ENCODE measurements at places on chromosomes 3 and 15.

- no peak for DNase-seq
- no peak overlapping the region for H3K27ac ChIP-seq
- H3K4me1 ChIP-seq = no peaks in the 10 kb centered on the region
- peaks cover 5% of the 10 kb centered on the region for H3K27me3 ChIP-seq
- no peaks in the 10 kb centered on the region for H3K36me3 ChIP-seq
Observed at GRCh38 chr15:65996901-65997300, 127.6 kb downstream of the RAB11A start.

- H3K27me3 ChIP-seq = no peaks in the 10 kb centered on the region
- H3K27ac ChIP-seq = no peak overlapping the region
- no peak overlapping the region for H3K4me3 ChIP-seq
- no peaks in the 10 kb centered on the region for H3K36me3 ChIP-seq
- no peaks in the 10 kb centered on the region for H3K4me1 ChIP-seq
- DNase-seq = no peak
Observed at GRCh38 chr15:66186049-66186825, 67.3 kb downstream of the MEGF11 start.

- DNase-seq = peak; percentile 23
- H3K4me3 ChIP-seq = no peak overlapping the region
- peaks cover under 1% of the 10 kb centered on the region for H3K4me1 ChIP-seq
- H3K36me3 ChIP-seq = no peaks in the 10 kb centered on the region
Observed at GRCh38 chr3:46851364-46852333, 11.6 kb downstream of the MYL3 start.

GRCh38 chr3:178097576-178097975 is 438.7 kb upstream of the KCNMB2 start:
- DNase-seq = no peak
- no peaks in the 10 kb centered on the region for H3K27me3 ChIP-seq
- H3K27ac ChIP-seq = no peak overlapping the region

- no peaks in the 10 kb centered on the region for H3K36me3 ChIP-seq
- no peaks in the 10 kb centered on the region for H3K4me1 ChIP-seq
- no peak overlapping the region for H3K27ac ChIP-seq
- DNase-seq = no peak
- no peaks in the 10 kb centered on the region for H3K27me3 ChIP-seq
Observed at GRCh38 chr3:134449277-134449676, 36.5 kb downstream of the ANAPC13 start.

- no peaks in the 10 kb centered on the region for H3K36me3 ChIP-seq
- no peaks in the 10 kb centered on the region for H3K27me3 ChIP-seq
- H3K27ac ChIP-seq = no peak overlapping the region
- no peak for DNase-seq
- H3K4me1 ChIP-seq = no peaks in the 10 kb centered on the region
Observed at GRCh38 chr3:137297770-137298169, 340.0 kb downstream of the IL20RB start.

DNA sequence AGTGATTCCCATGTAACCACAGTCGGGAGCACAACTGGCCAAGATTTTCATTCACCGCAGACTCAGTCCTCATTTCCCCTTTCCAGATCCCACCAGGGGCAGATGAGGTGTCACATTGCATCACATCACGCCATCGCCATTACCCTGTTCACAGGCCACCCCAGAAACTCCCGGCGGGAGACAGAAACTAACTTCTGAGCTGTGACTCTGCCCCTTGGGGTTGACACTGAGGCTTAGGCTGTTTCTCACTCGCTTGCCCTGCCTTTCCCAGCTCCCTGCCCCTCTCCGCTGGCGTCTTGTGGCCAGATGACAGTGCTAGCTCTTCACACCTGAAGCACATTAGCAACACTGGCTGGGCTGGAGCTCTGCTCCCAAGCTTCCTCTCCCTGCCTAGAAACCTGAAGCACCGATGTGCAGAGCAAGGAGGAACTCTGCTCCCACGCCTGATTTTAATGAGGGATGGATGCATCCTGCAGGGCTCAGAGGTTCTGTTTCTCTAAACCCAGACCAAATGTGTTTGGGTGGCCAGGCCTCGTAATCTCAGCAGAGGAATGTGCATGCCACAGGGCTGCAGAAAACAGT is 88.8 kb upstream of the CTDSPL start:
- no peak for DNase-seq
- no peak overlapping the region for H3K4me3 ChIP-seq
- no peak overlapping the region for H3K27ac ChIP-seq
- no peaks in the 10 kb centered on the region for H3K36me3 ChIP-seq

- no peak for DNase-seq
- H3K4me3 ChIP-seq = no peak overlapping the region
- H3K4me1 ChIP-seq = no peaks in the 10 kb centered on the region
- no peaks in the 10 kb centered on the region for H3K36me3 ChIP-seq
Observed at GRCh38 chr3:127531821-127532220, 58.7 kb downstream of the TPRA1 start.

- peaks cover 43% of the 10 kb centered on the region for H3K4me1 ChIP-seq
- DNase-seq = peak; percentile 14
- H3K27me3 ChIP-seq = no peaks in the 10 kb centered on the region
- no peak overlapping the region for H3K27ac ChIP-seq
- no peak overlapping the region for H3K4me3 ChIP-seq
- H3K36me3 ChIP-seq = no peaks in the 10 kb centered on the region
Observed at GRCh38 chr3:42535981-42536784, 33.7 kb downstream of the VIPR1 start.

DNA sequence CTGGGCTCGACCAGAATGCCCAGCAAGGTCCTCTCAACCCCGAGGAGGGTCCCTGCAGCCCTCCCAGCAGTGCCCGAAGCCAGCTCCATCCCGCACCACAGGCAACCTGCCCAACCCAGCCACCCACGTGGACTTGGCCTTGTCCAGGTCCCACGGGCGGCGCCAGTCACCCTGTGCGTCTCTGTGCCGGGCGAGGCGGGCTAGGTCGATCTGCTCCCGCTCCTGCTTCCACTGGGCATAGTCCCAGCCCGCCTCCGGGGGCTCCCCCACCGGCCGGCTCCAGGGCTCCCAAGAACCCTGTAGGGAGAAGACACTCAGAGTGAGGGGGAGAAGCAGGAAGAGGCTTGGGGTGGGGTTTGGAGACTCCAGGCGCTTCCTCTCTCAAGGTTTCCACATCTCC is 3.1 kb downstream of the CCDC9B start:
- no peak overlapping the region for H3K27ac ChIP-seq
- no peaks in the 10 kb centered on the region for H3K27me3 ChIP-seq
- peaks cover 23% of the 10 kb centered on the region for H3K4me1 ChIP-seq
- DNase-seq = no peak

DNA sequence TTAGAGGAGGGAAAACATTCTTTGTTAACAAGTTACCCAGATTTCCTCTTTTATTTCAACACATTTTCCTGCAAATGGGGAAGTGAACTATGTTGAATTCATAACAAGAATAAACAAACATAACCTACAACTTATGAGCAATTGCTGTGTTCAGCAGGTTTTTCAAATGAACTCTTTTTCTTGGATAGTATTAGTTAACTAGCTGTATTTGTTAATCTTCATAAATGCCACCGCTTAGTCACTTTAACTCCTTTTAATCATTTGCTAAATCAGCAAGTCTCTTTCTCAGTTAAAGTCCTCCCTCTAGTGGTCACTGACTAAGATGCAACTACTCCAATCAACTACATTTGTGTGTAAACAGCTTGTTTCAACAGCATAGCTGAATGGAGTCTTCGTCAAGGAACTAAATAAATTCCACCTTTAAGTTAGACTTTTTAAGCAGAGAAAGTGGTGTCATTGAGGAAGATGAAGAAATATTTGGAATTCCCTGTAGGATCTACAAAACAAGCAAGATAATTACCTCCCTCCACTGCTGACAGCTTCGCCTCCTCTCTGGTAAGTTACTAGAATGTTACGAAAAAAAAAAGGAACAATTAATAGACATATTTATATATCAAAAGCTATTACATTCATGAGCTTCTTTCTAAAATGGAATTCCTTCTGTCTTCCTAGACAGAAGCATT is 1122.0 kb downstream of the ROBO1 start:
- no peak for DNase-seq
- no peak overlapping the region for H3K27ac ChIP-seq
- no peaks in the 10 kb centered on the region for H3K4me1 ChIP-seq
- no peaks in the 10 kb centered on the region for H3K27me3 ChIP-seq
- H3K36me3 ChIP-seq = no peaks in the 10 kb centered on the region

DNA sequence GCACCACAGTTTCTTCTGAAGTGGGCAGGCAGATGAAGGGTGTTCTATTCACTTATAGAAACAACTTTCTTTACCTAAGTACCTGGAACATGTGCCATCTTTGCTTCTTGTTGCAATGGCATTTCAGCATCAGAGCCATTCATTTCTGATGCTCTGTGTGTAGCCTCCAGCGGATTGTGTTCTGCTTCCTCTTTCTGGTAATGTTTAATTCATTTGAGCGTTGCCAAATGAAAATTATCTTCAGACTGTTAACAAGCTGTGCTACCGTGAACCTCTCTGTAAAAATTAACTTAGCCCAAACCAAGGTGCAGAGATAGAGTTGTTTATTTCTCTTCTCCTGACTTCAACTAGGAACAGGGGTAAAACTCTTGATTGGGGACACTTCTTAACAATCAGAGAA is 302.0 kb downstream of the EDEM1 start:
- H3K27me3 ChIP-seq = no peaks in the 10 kb centered on the region
- no peak overlapping the region for H3K4me3 ChIP-seq
- no peak overlapping the region for H3K27ac ChIP-seq
- no peaks in the 10 kb centered on the region for H3K36me3 ChIP-seq
- no peak for DNase-seq

DNA sequence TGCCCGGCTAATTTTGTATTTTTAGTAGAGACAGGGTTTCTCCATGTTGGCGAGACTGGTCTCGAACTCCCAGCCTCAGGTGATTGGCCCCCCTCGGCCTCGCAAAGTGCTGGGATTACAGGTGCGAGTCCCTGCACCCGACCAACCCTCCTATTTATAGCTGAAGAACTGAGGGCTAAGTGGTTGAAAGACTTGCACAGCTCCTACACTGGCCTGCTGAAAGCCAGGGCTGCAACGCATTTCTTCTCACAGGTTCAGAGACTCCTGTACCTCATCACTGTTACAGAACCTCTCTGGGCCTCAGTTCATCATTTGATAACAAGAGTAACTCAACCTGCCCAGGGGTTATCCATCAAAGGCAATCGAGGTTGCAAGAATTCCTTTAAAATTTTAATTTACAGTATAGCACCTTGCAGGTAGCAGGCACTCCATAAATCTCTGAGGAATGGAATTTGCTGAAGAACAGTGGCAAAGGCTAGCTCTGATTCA is 626.5 kb upstream of the TBL1XR1 start:
- H3K36me3 ChIP-seq = no peaks in the 10 kb centered on the region
- no peaks in the 10 kb centered on the region for H3K4me1 ChIP-seq
- no peak overlapping the region for H3K27ac ChIP-seq
- no peak overlapping the region for H3K4me3 ChIP-seq

Data from CD8-positive, alpha-beta memory T cell (primary cell).